Suppressor macrophage treated with lipopolysaccharide for 1 hour (primary cell): ENCODE measurements at places on chromosomes 2 and 18.

- no peak for DNase-seq
Observed at GRCh38 chr2:201833781-201834180, 27.4 kb downstream of the CDK15 start.

DNA sequence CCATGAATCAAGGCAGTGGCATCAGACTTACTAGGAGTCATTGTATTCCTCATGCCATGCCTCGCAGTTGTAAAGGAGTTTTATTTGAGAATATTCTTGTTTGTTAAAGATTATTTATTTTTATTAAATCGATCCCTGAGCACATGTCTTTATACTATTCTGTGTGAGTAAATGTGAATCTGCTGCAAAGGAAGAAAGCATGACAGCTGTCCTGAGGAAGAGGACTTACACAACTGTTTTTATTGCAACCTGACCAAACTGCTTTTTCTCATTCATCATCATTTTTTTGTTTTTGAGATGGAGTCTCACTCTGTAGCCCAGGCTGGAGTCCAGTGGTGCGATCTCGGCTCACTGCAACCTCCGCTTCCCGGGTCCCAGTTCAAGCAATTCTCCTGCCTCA lies 34.1 kb downstream of the INO80D start:
- no peak for DNase-seq

DNA sequence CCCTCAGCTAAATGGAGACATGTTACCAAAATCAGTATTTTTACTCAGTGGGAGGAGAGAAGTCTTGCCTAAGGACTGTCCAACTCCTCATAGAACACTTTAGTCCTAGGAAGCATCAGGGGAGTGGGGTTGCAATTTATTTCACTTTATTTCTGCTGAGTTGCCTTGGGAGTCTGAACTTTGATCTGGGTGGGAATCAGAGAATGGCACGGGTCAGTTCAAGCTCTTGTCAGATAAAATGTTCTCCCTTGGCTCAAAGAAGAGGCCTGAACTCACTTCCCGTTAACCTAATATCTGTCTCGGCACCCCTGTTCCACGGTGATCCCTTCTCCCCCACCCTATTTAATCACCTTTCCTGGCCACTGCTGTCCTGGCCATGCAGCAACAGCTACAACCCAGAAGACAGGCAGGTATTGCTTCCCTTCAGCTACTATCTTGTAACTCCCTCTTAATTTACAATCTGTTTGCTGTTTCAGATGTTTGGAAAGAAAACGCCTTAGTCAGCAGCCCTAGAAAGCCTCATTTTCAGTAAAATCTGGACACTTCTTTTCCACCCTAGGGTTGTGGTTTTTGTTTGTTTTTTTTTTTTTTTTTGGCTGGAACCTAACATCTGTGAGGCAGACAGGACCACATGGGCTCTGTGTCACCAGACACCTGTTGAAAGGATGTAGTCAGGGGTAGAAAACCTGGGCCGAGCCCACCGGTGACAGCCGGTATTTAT lies 52.5 kb downstream of the SERTAD2 start:
- no peak for DNase-seq

DNA sequence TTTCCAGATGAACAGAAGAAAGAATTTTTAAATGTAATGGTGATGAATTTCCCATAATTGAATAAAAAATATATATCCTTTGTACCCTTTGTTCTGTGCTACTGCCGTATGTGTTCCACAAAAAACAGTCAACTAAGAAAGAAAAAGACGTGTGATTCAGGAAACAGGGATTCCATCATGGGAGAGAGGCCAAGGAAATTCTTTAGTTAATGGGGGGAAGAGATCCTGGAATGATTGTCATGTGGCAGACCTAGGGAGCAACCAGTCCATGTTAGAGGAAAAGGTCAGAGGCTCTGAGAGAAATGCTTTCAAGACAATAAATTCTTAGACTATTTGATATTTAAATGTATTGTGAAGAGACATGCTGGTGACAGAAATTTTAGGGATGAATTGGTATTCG lies 76.6 kb downstream of the CPO start:
- no peak for DNase-seq

DNA sequence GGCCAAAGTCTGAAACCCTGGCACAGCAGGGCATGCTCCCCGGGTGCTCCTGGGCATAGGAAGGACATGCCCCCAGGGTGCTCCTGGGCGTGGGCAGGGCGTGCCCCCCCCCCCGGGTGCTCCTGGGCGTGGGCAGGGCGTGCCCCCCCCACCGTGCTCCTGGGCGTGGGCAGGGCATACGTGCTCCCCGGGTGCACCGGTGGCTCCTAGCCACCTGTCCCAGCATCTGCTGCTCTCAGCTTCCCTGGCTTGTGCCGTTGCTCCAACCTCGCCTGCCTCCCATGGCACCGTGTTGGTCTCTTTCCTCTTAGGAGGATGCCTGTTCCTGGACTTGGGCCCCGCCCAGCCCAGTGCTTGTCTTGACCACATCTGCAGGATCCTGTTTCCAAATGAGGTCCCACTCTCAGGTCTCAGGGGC lies 95.6 kb upstream of the CTDP1 start:
- no peak for DNase-seq

- no peak for DNase-seq
Observed at GRCh38 chr2:9690252-9690651, 59.5 kb upstream of the YWHAQ start.

DNA sequence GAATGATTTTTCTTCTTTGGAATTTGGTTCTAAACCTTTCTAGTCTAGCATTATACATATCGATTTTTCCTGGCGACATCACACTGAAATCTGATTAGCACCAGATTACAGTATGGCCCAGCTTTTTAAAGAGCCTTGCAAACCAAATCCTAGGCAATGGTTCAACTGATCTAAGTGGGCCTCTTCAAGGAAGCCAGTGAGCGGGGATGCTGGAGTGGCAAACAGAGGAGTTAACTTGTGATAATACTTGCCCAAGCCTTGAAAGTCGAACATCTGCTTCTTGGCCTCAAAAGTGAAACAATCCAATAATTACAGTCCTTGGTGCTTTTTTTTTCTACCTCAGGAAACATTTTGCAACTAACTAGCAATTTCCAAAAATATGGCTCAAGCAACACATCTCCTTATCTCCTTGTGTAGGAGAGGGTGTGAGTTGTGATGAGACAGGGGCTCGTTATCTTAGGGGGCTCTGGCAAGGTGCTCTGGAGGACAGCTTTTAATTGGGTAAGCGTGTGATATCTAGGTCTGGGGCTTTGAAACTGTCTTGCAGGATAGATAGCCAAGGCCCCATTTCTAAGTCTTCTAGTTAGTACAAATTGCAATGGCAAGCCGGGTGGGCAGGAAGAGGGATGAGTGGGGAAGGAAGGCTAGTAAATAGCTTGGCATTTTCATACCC lies 240.2 kb upstream of the CCDC68 start:
- no peak for DNase-seq

GRCh38 chr18:48021273-48021914 lies 90.9 kb upstream of the SMAD2 start:
- peak; percentile 35 for DNase-seq

DNA sequence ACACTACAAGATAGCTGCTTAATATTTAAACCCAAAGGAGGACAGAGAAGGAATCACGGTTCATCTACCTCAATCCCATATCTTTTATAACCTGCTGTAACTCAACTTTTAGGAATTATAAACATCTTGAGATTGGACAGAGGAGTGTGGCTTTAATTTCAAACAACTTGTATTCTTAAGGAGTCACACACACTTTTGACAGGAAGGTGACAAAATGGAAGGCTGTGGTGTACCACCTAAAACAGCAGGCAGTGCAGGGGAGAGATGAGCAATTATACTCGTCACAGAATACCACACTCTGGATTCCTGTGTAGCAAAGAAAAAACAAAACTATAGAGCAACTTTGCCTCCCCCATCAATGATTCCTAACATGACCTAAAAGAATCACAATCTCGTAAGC lies 194.8 kb downstream of the ZEB2 start:
- no peak for DNase-seq

- DNase-seq, result no peak
Observed at GRCh38 chr2:145106293-145106692, 586.4 kb upstream of the ZEB2 start.

GRCh38 chr2:142748559-142749099 lies 128.8 kb upstream of the KYNU start:
- DNase-seq, result no peak

- DNase-seq, result no peak
Observed at GRCh38 chr2:10373931-10374330, 71.2 kb downstream of the HPCAL1 start.

DNA sequence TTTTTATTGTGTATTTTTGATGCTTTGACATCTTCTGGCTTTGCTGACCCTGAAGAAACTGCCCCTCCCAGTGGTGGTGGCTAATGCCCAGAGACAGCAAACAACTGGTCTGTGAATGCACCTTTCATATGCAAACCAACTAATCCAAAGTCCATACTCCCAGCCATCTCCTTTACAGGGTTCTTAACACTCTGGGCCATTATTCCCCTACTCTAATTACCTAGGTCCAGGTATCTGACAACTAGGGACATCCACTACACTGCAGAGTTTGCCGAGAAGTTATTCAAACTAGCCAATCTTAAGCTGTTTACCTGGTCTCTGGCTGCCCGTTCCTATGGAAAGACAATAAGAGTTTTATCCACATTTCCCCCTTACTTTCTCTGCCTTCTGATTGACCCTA lies 73.6 kb downstream of the FSHR start:
- DNase-seq, result no peak

GRCh38 chr2:101466426-101466825 lies 8.5 kb downstream of the RFX8 start:
- DNase-seq, result peak; percentile 73

- no peak for DNase-seq
Observed at GRCh38 chr2:169139993-169140767, 70.8 kb downstream of the DHRS9 start.

DNA sequence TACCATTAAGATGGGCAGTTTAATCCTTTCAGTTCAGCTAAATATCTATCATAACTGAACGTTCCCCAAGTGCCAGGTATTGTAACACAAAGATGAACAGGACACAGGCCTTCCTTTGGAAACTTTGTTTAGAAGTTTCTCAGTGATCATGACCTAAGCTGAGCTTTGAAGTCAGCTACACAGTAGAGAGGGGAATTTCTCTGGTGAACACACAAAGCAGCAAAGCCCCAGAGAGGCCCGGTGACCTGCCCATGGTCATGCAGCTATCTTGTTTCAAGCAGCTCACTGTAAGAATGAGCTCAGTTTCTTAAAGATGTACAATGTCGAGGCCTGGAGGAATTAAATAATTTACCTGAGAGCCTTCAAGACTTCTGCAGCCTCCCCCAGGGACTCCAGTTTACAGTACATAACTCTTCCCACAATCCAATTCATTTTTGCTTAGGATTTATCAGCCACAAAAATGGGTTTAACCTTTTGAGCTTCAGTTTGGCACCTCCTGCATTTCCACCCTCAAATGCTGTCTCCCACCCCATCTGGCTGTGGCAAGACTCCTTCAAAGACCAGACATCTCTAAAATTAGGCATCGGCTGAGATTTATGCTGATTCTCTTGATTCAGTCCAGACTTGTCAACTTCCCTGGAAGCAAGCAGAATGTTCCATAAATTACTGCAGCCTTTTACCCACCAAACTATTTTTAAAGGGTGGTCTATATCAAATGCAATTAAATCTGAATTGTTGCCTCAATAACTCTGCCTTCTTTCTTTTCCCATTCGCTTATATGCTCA lies 325.6 kb downstream of the TXNL1 start:
- peak; percentile 11 for DNase-seq

DNA sequence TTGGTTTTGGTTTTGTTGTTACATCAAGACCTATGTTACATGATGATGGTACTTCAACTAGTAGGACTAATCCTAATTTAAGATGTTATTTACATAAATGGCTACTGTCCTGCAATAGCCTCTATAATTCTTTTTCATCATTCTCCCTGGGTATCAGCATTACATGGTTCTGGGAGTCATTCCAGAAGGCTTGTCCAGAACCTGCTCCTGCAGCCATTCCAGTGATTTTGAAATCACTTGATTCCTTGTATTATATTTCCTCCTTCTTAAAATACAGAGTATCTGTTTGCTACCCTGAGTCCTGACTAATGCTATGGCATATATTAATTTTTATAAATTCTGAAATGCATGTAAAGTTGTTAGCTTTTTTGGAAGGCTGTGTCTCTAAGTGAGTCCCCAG lies 400.5 kb upstream of the MEIS1 start:
- DNase-seq, result no peak

GRCh38 chr2:232870766-232871371 lies 805 bp downstream of the SNORC start:
- DNase-seq, result no peak

- no peak for DNase-seq
Observed at GRCh38 chr2:229665158-229665557, 49.2 kb downstream of the DNER start.

DNA sequence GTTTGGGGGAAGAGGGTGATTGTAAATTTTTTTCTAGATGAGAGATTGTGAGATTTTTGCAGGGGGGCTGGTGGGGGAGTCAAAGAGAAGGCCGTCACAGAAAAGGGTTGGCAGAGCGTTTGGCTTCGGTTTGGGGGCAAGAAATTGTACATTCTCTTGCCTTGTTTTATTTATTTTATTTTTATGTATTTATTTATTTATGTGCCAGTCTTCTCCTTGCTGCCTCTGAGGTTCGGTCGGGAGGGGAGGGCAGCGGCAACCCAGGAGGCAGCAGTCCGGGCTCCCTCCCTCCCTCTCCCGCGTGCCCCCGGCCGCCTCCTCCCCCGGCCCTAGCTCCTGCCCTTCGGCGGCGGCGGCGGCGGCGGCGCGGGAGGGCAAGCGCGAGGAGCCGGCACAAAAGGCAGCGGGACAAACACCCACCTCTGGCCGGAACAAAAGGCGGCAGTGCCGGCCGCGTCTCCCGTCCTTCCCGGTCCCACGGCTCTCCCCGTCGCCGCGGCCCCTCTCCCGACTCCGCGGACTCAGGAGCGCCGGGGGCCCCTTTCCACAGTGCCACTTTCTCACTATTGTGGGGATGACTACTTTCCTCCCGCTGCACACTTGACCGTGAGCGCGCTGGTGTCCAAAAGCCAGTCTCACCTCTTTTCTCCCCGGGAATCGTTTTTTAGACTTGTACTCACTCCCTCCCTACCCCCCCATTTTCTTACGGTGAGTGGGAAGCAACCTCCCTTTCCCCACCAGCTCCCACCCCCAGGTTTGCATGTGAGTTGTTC lies 1.2 kb downstream of the BCL11A start:
- peak; percentile 46 for DNase-seq

DNA sequence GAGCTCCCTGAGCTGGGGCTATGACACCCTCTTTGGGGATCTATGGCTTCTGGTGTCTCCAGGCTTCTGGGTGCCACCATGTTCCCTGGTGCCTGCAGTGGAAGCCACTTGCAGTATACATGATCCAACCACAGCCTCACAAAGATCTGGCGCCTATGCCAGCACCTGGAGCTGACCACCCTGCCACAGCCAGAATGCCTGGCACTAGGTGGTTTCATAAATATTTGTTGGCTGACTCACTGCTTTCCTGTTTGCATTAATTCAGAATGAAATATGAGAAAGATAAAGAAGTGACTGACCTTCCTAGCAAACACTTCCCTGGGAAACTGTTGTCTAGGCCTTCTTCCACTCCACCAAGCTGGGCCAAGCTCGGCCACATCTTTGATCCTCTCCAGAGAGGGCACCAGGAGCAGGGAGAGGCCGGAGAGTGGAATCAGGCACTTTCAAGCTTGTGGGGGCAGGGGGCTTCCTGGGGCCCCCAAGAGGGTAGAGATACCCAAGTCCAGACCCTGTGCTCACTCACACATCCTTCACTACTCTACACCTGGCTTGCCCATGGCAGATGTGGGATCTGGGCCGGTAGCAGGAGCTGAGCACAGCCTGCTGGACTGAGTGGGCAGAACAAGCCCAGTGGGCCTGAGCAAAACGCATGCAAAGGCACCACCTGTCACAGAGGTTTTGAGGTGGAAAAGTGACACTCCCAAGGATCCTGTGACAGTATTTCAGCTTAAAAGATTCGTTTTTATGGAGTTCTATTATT lies 565.7 kb downstream of the SLC4A3 start:
- no peak for DNase-seq

GRCh38 chr2:236317938-236318396 lies 53.8 kb upstream of the ASB18 start:
- DNase-seq, result no peak
